ENCODE measurements at places on chromosomes 3 and 15.

- no peak for DNase-seq
These were observed 11.8 kb downstream of the NPTN start for GRCh38 chr15:73621286-73621826.

DNA sequence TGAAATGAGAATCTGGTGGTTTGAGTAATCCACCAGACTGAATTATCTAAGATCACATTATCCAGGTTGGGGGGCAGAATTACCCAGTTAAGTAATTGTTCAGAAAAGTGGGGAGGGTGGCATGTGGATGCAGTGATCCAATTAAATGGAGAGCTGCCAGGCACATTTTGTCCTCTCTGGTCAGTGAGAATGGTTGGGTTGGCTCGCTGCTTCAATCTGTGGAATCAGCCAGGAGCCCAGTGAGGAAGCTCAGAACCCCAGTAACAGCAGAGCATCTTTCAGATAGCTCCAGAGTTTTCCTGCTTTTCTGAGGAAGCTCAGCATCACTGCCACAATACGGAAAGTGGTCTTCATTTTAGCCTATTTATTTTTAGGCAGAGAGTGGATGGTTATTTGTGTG is 6.4 kb upstream of the EXOG start:
- DNase-seq = no peak

DNA sequence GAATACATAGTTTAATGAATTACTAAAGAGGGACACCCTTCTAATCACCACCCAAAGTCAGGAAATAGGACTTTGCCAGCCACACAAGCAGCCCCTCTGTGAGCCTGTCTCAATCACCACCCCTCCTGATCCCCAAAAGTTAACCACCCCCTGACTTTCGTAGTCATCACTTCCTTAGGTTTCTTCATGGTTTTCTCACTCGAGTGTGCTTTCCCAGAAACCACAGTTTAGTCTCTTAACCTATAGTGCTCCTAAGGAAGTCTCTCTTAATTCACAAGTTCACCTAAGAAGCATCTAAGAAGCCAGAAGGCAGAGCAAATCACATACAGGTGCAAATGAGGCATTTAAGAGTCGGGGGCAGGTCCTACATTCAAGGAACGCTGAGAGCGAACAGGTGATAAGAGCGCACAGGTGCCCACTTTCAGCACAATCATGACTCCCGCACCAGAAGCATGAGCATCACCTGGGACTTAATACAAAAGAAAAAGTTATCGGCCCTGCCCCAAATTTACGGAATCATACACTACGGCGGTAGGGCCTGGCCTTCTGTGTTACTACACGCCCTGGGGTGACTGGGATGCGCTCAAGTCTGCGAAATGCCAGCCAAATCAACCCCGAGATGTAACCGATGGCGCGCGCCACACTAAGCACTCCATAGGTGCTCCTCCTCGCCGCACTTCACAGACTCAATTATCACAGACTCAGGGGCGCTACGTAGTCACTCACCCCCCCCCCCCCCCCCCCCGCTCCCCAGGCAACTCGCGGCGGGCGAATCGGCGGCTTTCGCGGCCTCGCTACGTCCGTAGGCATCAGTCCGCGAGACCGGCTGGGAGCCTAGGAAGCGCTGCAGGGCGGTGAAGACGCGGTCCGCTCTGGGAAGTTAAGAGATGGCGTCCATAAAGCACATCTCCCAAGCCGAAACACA is 815 bp downstream of the ULK4 start:
- peak; percentile 17 for DNase-seq

GRCh38 chr15:66389859-66390381 is 3.2 kb downstream of the MAP2K1 start:
- DNase-seq = no peak

- DNase-seq = no peak
These were observed 464.1 kb upstream of the RARB start for GRCh38 chr3:24963762-24964625.

GRCh38 chr3:52286777-52287110 is 884 bp upstream of the GLYCTK start:
- DNase-seq = no peak

DNA sequence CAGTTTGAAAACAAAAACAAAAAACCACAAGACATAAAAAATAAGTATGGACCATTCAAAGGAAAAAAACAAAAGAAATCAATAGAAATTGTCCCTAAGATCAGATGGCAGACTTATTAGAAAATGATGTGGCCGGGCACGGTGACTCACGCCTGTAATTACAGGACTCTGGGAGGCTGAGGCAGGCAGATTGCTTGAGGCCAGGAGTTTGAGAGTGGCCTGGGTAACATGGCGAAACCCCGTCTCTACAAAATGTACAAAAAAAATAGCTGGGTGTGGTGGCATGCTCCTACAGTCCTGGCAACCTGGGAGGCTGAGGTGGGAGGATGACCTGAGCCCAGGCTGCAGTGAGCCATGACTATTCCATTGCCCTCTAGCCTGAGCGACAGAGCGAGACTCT is 16.6 kb downstream of the SPCS1 start:
- DNase-seq = no peak

- no peak for DNase-seq
These were observed 52.5 kb downstream of the TP63 start for GRCh38 chr3:189683546-189684255.

DNA sequence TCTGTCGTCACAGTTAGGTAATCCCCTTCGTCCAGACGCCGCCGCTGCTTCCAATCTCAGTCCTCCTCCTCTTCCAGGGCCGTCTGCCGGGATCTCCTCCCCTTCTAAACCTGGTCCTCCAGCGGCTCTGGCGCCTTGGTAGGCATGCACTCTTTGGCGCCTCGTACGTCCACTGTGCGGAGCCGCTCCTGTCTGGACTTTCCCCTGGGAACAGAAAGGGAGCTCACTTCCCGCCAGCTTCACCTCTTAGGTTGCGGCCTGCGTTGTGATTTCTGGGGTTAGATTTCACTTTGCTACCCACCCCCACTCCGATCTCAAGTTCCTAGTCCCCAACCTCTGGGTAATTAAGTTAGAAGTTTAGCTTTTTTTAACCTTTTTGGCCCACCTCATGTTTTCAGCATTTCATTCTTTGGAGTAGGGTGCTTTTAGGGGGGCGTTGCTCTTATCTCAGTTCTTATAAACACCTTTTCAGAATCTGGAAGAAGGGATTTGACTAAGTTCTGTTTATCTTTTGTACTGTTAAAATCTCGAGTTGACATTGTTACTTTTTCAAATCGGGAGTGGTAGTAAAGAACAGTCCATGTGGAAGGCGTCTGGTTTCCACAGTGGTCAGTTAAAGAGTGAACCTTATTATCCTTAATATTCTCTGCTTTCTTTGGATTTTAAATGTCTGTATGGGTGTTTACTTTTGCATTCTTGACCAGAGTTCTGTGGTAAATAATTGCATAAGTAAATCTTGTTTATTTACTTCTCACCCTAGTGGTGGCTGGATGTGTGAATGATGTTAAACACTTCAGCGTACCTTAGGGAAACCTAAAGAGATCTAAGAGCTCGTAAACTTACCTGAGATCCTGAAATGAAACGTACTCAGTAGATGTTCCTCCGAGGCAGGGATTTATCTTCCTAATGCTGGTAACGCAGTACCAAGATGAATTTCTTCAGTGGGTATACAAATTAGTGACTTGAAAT is 611 bp downstream of the CTDSPL2 start:
- no peak for DNase-seq

- DNase-seq = no peak
These were observed 362.5 kb downstream of the VPS13C start for GRCh38 chr15:61697796-61698195.

DNA sequence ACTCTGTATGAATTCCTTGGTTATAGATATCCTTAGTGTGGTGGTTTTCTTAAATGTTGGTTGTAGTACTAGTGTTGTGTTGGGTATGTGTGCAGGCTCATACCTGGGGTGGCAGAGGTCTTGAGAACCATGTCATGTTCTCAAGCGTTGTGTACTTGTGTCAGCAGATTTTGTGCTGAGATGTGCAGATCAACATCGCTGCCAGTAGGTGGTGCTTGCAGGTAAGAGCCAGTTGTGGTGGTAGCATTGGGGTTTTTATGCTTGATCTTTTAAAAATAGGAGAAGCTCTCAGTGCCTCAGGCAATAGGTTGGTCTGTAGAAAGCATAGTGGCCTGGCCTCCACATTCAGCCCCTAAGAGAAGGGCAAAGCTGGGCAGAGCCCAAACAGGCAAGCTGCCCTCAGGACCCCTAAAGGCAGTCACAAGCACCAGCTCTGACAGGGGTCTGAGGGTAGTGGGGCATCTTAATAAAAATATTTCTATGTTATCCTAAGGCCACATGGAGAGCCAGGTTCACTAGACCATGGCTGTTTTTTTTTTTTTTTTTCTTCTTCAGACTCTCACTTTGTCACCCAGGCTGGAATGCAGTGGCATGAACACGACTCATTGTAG is 164.0 kb downstream of the IL20RB start:
- DNase-seq = no peak

- no peak for DNase-seq
These were observed 52.5 kb downstream of the PHC3 start for GRCh38 chr3:170128977-170129431.

DNA sequence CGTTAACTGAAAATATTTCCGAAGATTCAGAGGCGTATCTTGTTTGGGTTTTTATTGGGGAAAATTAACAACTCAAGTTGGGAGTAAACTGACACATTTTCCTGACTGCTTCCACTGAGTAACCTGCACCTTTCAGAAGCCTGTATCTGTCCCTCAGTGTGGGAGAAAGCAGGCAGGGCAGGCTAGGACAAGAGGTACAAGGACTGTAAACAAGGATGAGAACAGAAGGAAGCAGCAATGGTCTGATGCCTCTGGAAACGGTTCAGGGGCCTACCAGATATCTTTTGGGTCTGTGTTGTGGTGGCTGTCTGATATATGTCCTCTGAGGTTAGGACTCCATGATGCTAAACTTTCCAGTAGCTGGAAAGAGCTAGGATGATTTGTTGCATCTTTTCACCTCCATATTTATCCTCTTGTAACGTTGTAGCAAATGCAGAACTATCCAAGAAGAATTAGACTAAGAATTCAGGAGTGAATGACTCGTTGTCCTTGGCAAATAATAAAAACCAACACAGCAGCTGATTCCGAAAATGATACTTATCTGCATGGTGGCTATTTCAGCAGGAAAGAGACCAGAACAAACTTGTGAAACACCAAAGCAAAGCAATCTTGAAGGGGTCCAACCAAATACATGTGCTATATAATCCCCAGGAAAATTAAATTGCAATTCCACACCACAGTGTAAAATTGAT is 195.9 kb upstream of the ICE2 start:
- DNase-seq = no peak

- no peak for DNase-seq
These were observed 70.6 kb downstream of the VPS13C start for GRCh38 chr15:61989667-61990066.

- no peak for DNase-seq
These were observed 14.2 kb downstream of the RAB6B start for GRCh38 chr3:133881492-133881891.

DNA sequence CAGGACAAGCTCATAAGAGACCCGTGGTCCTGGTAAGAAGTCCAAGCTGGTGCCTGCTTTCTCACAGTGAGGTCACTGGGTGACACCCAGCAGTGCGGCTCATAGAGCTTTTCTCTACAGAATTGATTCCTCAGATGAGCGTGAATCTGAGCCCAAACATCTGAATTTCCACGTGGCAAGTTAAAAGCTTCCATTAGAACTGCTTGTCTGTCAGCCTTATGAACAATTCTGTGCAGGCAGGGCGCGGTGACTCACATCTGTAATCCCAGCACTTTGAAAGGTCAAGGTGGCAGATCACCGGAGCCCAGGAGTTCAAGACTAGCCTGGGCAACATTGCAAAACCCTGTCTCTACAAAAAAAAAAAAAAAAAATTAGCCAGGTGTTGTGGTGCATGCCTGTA is 113.1 kb upstream of the ABHD17C start:
- no peak for DNase-seq

DNA sequence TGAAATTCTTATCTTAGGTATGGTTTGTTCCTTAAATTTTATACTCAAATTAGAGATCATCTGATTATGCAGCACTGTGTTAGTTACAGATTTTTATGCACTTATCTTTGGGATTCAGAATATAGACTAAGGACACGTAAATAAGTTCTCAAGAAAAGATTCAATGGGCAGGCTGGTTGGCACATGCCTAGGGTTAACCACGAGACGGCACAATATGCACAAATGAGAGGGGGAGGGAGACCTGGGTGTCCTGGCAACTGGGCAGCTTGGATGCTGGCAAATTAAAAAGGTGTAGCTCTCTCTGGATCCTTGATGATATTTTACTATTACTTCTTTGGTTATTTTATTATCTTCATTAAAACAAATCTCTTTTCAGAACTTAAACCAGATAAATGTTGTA is 672 bp downstream of the AADAC start:
- DNase-seq = no peak

DNA sequence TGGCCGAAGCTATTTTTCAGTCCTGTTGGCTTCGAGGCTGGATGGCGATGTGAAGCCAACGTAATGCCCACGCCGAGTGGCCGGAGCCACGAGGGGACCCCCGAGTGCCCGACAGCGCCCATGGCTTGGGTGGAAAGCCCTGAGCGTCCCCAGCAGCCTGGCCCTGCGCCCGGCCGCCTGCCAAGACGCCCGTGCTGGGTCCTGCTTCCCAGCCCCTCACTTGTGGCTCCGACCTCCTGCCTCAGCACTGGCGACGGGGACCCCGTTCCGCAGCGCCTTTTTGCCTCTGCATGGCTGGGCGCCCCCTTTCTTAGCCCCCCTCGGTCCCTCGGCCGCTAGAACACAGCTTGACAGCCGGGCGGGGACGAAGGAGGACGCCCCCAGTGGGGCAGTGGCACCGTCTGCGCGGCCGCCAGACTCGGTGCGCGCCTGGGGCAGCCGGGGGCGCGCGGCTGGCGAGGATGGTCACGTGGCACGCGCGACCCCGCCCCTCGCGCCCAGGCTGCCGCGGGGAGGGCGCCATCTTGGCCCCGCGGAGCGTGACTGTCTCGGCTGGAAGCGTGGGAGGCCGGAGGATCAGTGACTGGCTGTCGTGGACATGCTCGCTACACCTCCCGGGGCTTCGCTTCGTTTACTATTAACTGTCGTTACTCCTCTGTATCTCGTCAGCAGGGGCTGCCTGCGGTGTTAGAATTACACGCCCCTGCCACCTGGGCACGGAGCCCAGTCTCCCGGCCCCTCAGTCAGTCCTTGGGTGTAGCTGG is 626 bp upstream of the GPR176 start:
- DNase-seq = peak; percentile 75

GRCh38 chr15:46815765-46816164 is 901.5 kb upstream of the SEMA6D start:
- no peak for DNase-seq

DNA sequence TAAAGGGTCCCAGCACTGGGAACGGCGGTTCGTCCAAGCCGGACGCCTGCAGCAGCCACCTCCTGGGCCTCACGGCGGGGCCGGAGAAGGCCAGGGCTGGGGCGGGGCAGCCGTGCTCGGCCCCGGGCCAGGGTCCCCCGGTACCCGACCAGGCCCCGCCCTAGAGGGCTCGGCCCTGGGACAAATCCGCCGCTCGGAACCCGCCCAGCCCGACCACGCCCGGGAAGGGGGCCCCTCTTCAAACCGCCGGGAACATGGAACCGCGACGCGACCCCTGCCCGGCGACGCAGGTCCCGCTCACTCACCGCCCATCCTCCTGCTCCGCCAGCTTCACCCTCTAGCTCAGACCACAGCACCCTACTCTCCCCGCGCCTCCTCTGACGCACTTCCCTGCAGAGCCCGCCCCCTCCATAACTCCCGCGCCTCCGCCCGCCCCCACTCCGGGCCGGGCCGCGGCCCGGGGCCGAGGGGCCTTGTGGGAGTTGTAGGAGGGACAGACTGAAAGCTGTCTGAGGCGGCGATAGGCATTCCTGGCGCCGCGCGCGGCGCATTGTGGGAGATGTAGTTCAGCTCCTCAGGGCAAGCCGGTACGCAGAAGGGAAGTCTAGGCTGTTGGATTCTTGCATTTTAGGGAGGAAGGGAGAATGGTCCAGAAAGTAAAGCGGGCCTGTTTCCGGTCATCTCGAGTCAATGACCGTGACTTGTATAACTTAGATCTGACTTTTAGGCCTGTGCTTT is at the start of gene CLDND1:
TSS of gene CLDND1 (minus strand) at position 359 of the 738 bp plus-strand sequence. CDS start 1,478 bp downstream, outside the sequence.
- peak; percentile 91 for DNase-seq
